Panc1 (cell line): ENCODE measurements at places on chromosomes 1 and 21. TPM values are rescaled to one million over a fixed set of nuclear protein-coding genes. Genes with fewer than 3 reads are reported as not detected.

Gene DCST1
- not detected for total RNA-seq

DNA sequence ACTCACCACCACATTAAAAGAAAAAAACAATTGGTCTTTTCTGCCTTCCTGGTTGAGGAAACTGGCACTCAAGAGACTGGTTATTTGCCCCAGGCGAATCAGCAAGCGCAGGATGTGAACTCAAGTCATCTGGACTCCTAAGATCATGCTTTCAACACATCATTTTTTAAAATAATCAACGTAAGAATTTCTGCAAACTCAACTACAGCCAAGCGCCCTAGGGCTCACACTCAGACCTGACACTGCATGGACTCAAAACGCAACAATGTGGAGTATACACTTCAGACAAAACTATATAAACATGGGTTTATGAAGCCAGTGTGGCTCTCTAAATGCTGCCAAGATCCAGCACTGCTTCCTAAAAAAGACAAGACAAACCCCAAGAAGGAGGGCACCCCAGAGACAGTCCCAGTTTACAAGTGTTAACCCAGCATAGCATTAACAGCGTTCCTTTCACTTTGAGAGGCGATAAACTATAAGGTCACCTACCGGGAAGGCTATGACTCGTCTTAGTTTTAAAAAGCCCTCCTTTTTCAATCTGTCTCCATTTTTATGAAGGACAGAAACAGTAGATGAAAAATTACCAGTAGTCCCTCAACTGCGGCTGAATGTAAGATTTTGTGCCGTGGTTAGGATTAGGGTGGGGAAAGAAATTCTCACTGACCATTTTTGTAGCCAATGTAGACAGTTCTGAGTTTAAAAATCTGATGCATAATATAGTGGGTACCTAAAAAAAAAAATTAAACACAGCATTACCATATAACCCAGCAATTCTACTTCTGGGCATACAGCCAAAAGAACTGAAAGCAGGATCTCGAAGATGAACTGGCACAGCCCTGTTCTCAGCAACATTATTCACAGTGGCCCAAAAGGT, 54.8 kb downstream of the SIPA1L2 start:
- no peak for DNase-seq
- H3K27ac ChIP-seq: peak overlapping the region; percentile 62; the same call in 1 of the 2 replicates
- no peaks in the 10 kb centered on the region for H3K36me3 ChIP-seq
- no peaks in the 10 kb centered on the region for H3K27me3 ChIP-seq

- no peak for DNase-seq
- no peaks in the 10 kb centered on the region for H3K4me1 ChIP-seq
- no peak overlapping the region for H3K27ac ChIP-seq
- H3K27me3 ChIP-seq: no peaks in the 10 kb centered on the region
Observed at GRCh38 chr1:79811173-79811572, 804.6 kb upstream of the ADGRL4 start.

DNA sequence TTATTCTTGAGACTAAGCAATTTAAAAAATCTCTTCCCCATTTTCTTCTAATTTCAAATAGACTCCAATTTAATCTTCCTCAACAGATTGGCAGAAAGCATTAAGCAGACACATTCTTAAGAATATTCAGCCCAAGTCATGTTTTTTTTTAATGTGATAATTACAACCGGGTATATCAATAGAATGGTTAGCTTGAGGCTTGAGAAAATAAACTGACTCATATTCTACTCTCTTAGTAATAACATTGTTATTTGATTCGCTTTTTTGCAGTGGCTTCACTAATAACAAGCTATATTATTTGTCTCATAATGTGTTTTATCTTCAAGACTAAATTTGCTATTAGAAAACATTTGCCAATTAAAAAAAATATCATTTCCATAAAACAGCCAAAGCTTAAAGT, 488.6 kb upstream of the RGS18 start:
- no peak overlapping the region for H3K27ac ChIP-seq
- no peaks in the 10 kb centered on the region for H3K4me1 ChIP-seq
- no peak overlapping the region for H3K4me3 ChIP-seq
- H3K36me3 ChIP-seq: no peaks in the 10 kb centered on the region
- DNase-seq: no peak

DNA sequence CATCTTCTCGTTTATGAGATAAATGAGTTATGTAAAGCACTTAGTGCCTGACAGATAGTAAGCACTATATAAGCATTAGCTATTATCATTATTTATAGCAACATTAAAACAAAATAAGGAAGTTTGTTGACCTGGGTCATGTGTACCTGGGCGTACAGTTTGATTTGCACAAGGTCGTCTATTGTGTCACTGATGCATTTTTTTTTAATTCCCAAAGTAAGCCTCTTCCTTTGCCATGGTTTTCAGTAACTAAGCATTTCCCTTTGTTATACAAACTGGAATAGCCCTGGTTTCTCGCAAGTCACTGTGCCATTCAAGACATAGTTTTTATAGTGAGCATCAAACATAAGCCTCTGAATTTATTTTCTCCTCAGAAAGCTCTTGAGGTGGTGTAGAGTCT, 72.2 kb downstream of the CACHD1 start:
- H3K4me3 ChIP-seq: no peak overlapping the region
- H3K4me1 ChIP-seq: peaks cover 14% of the 10 kb centered on the region
- no peak overlapping the region for H3K27ac ChIP-seq
- DNase-seq: no peak
- H3K27me3 ChIP-seq: no peaks in the 10 kb centered on the region

DNA sequence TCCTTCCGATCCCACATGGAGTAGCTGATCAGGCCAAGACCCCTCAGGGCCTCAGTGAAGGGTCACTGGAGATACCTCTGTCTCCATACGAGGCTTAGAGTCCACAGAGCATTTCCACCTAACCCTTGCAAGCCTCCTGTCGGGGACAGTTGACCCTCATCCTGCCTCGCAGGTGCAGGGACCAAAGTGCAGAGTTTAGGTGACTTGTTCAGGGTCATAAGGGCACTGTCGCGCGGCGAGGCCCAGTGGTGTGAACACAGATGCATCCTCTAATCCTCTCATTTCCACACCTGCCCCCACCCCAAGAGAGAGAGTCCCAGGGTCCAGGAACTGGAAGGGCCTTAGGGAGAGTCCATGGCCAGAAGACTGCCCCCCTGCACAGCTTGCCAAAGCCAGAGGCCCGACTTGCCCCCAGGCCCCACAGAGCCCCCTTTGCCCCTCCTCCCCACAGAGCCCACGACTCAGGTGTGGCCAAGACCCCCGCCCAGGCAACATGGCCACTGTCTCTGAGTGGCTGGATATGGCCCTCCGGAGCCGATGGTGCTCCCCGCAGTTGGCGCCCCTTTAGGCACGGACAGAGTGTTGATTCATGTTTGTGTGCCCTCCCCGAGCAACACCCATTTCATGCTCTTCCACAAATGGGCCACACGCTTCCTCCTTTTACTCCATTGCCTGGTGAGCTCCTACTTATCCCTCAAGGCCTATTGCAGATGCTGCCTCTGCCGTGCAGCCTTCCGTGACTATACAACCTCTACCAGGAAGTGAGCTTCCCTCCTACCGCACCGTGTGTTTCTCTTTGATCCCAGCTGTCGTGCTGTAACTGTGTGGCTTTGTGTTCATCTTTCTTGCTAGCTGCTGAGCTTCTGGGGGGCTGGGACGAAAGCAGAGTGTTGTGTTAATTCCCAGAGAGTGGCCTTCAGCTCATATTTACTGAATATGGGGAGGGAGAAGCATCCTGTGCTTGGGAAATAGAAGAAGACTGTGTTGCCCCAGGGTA, 1.7 kb downstream of the TRPM2 start:
- H3K27ac ChIP-seq: no peak overlapping the region
- no peak overlapping the region for H3K4me3 ChIP-seq
- no peak for DNase-seq
- H3K36me3 ChIP-seq: no peaks in the 10 kb centered on the region

DNA sequence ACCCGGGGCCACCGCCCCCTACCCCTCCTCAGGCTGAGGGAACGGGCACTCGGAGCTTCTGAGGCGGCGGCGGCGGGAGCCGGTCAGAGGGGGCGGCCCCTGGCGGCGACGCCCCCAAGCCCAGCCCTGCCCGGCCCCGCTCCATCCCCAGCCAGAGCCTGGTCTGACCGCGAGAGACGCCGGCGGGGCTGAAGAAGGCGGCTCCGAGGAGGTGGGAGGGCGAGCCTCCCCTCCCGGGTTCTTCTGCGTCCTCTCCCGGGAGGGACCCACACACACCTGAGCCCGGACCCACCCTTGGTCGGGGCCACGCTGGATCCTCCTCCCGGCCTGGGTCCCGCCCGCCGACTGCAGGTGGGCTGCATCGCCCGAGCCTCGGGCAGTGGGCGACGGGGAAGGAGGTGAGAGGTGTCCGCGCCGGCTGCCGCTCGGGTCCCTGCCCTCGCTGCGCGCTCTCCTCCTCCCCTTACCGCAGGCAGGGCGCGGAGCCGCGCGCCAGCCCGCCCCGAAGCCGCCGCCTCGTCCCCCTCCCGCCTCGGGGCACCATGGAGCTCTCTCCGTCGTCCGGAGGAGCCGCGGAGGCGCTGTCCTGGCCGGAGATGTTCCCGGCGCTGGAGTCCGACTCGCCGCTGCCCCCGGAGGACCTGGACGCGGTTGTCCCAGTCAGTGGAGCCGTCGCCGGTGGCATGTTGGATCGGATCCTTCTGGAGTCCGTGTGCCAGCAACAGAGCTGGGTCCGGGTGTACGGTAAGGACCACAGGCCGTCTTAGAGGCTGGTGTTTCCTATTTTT, at the start of gene RASAL2:
Gene RASAL2 (plus strand): TSS at position 154 of the 788 bp plus-strand sequence. CDS start 389 bp downstream, at position 543.
- peak within 1 kb of the TSS; percentile 91 for H3K27ac ChIP-seq
- H3K4me3 ChIP-seq: peak within 1 kb of the TSS; percentile 94
- peaks cover 36% of the 10 kb centered on the region for H3K4me1 ChIP-seq
- no peaks in the 10 kb centered on the region for H3K27me3 ChIP-seq
- no peak for DNase-seq

- H3K4me1 ChIP-seq: no peaks in the 10 kb centered on the region
- DNase-seq: no peak
- H3K27me3 ChIP-seq: no peaks in the 10 kb centered on the region
- H3K36me3 ChIP-seq: no peaks in the 10 kb centered on the region
- H3K27ac ChIP-seq: no peak overlapping the region
Observed at GRCh38 chr1:230807029-230807428, 59.8 kb downstream of the CAPN9 start.
